ENCODE measurements at places on chromosomes 3 and 15. TPM values are rescaled to one million over a fixed set of nuclear protein-coding genes. Genes with fewer than 3 reads are reported as not detected.

NANOGP8 gene
- not detected for polyA plus RNA-seq

NR2E3 gene
- polyA plus RNA-seq: 0.64 TPM

CFAP100 gene
- polyA plus RNA-seq: 3.0 TPM

POPDC2 gene
- polyA plus RNA-seq: 4.8 TPM

SLC28A2 gene
- 0.31 TPM for polyA plus RNA-seq

BCHE gene
- 14.0 TPM for polyA plus RNA-seq

SUCNR1 gene
- polyA plus RNA-seq: 14.9 TPM

PLA2G4D gene
- 0.08 TPM for polyA plus RNA-seq

RTP4 gene
- polyA plus RNA-seq: 0.81 TPM

GOLGA6L9 gene
- polyA plus RNA-seq: 25.9 TPM

TGM4 gene
- polyA plus RNA-seq: 0.03 TPM

SLC27A2 gene
- 38.5 TPM for polyA plus RNA-seq
